ENCODE measurements at places on chromosomes 7 and 10. TPM values are rescaled to one million over a fixed set of nuclear protein-coding genes. Genes with fewer than 3 reads are reported as not detected.

PDIA4 gene
- 623 TPM for total RNA-seq

AMPH gene
- 3.4 TPM for total RNA-seq

SYT15 gene
- 0.92 TPM for total RNA-seq

SMARCD3 gene
- total RNA-seq: 53.7 TPM

PCLO gene
- total RNA-seq: under 0.01 TPM

ATOH7 gene
- total RNA-seq: not detected

AHR gene
- total RNA-seq: 97.4 TPM

WNT8B gene
- total RNA-seq: not detected

CTTNBP2 gene
- total RNA-seq: 0.28 TPM

SPAG6 gene
- not detected for total RNA-seq

DUSP5 gene
- 2.9 TPM for total RNA-seq

CTAGE4 gene
- total RNA-seq: 0.28 TPM

OGDHL gene
- total RNA-seq: 0.14 TPM

WNT2 gene
- total RNA-seq: 1.4 TPM

RBAK gene
- total RNA-seq: 6.1 TPM

HOXA5 gene
- total RNA-seq: 1.4 TPM

SNX13 gene
- 38.4 TPM for total RNA-seq

NEBL gene
- under 0.01 TPM for total RNA-seq

LOXL4 gene
- 32.9 TPM for total RNA-seq

HEPACAM2 gene
- total RNA-seq: under 0.01 TPM

DNAJC12 gene
- total RNA-seq: 4.3 TPM

SLC13A1 gene
- total RNA-seq: not detected

TSPAN12 gene
- total RNA-seq: 10.8 TPM

CALHM1 gene
- not detected for total RNA-seq

HECW1 gene
- total RNA-seq: 3.1 TPM

ZNF438 gene
- 3.4 TPM for total RNA-seq

MPP7 gene
- 0.28 TPM for total RNA-seq

FAM149B1 gene
- 30.3 TPM for total RNA-seq

PIP gene
- not detected for total RNA-seq

CROT gene
- 16.0 TPM for total RNA-seq

GPR26 gene
- not detected for total RNA-seq

PAPOLB gene
- total RNA-seq: 0.14 TPM

ANKRD30A gene
- not detected for total RNA-seq

SLC16A12 gene
- total RNA-seq: not detected

MACROH2A2 gene
- total RNA-seq: 5.8 TPM

Measured in smooth muscle cell of bladder (primary cell).